Activated naive CD4-positive, alpha-beta T cell treated with anti-CD3 and anti-CD28 coated beads, Interleukin-2, amount 50 U/mL, for 72 hours (primary cell): ENCODE measurements at places on chromosomes 12 and 14. TPM values are rescaled to one million over a fixed set of nuclear protein-coding genes. Genes with fewer than 3 reads are reported as not detected.

The MAPKAPK5 gene
- total RNA-seq: 31.8 TPM

The CLEC2A gene
- total RNA-seq: not detected

The GPRC5D gene
- total RNA-seq: not detected

The TBX3 gene
- not detected for total RNA-seq

The BDKRB1 gene
- total RNA-seq: not detected

The BEST3 gene
- not detected for total RNA-seq

The BBOF1 gene
- total RNA-seq: 1.4 TPM

The CMAS gene
- 65.4 TPM for total RNA-seq

The KCNC2 gene
- total RNA-seq: not detected

The CDK2 gene
- total RNA-seq: 144 TPM

The TMEM63C gene
- 1.1 TPM for total RNA-seq

The B4GALNT3 gene
- 1.8 TPM for total RNA-seq

The CIROP gene
- not detected for total RNA-seq

The GEMIN2 gene
- total RNA-seq: 49.0 TPM

The MYO1H gene
- not detected for total RNA-seq

The COQ6 gene
- total RNA-seq: 29.4 TPM

The TAS2R9 gene
- total RNA-seq: not detected

The SERPINA9 gene
- not detected for total RNA-seq

The DTX1 gene
- 17.3 TPM for total RNA-seq

The ASB2 gene
- total RNA-seq: 50.0 TPM

The C12orf76 gene
- total RNA-seq: 12.7 TPM

The KRT6C gene
- not detected for total RNA-seq

The IAPP gene
- total RNA-seq: not detected

The CIDEB gene
- total RNA-seq: 17.0 TPM

The TAS2R46 gene
- 2.4 TPM for total RNA-seq

The SYNE3 gene
- total RNA-seq: 9.9 TPM

The HAL gene
- total RNA-seq: 1.2 TPM

The FOXG1 gene
- total RNA-seq: not detected

The PTPN21 gene
- not detected for total RNA-seq

The MMP17 gene
- total RNA-seq: not detected

The INHBE gene
- total RNA-seq: 0.23 TPM

The GPR132 gene
- 24.9 TPM for total RNA-seq

The GLT8D2 gene
- 0.25 TPM for total RNA-seq

The BDKRB2 gene
- 0.08 TPM for total RNA-seq

The ARMH4 gene
- 0.14 TPM for total RNA-seq

The HELB gene
- 29.4 TPM for total RNA-seq

The GLIPR1L2 gene
- total RNA-seq: 0.68 TPM

The COCH gene
- total RNA-seq: 1.4 TPM

The GPD1 gene
- 0.46 TPM for total RNA-seq

The AHNAK2 gene
- total RNA-seq: 0.10 TPM

The IL31 gene
- 0.87 TPM for total RNA-seq

The RD3L gene
- not detected for total RNA-seq

The OTUB2 gene
- total RNA-seq: 1.2 TPM

The RASAL1 gene
- total RNA-seq: 15.1 TPM

The SLCO1B1 gene
- not detected for total RNA-seq

The MORN3 gene
- 1.3 TPM for total RNA-seq
